ENCODE measurements at places on chromosomes 5 and 9.

- no peak for DNase-seq
These were observed 46.6 kb upstream of the TNC start for GRCh38 chr9:115164511-115164974.

DNA sequence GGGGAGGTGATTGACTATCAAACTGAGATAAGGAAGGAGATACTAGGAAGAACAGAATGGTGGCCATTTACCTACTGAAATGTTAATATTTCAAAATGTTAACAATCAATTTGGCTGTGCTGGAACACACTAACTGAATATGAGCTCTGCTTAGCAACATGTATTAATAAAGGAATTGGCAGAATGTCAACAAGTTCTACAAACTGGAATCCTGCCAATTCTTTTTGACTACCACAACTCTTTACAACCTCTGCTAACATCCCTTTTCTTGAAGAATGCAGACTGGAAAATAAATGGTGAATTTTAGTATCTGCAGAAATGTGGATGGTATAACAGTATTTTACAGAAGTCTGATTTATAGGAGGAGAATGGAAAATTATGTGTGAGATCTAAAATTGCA, 446.4 kb downstream of the ISL1 start:
- no peak for DNase-seq

- DNase-seq = no peak
These were observed 17.1 kb upstream of the ANXA6 start for GRCh38 chr5:151174612-151175101.

DNA sequence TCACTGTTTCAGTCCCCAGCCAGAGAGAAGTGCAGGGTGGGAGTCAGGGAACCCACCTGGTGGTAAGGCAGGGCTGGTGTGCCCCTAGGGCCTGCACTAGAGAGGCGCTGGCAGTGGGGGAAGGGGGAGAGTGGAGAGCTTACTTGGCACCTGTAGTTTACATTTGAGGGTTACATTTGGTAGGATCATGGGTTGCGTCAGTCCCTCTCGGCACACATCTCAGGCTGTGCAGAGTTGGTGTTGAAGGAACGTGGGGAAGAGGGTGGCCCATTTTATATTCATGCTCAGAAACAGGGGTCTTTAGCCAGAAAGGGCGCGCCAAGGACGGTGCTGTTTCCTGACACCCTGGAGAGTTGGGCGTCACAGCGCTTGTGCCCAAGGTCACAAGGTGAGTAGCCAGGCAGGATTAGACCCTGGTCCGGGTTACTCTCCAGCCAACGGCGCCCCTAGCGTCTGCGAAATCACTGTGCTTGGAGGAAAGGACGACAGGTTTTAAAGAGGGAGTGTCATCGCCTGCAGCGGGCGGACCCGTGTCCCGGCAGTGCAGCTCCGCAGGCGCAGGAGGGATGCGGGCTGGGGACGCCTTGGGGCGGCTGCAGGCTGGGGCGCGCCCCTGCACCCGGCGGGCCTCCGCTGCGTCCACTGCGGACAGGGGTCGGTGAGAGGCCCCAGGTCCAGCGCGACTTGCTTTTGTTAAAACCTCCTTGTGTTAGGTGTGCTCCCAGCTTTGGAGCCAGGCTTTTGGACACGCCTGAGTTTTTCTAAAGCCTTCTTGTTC, 272.6 kb downstream of the FANCC start:
- no peak for DNase-seq

GRCh38 chr5:145941096-145941447, 4.7 kb downstream of the SH3RF2 start:
- DNase-seq = no peak

GRCh38 chr5:151660616-151661495, 25.9 kb downstream of the SPARC start:
- DNase-seq = no peak

DNA sequence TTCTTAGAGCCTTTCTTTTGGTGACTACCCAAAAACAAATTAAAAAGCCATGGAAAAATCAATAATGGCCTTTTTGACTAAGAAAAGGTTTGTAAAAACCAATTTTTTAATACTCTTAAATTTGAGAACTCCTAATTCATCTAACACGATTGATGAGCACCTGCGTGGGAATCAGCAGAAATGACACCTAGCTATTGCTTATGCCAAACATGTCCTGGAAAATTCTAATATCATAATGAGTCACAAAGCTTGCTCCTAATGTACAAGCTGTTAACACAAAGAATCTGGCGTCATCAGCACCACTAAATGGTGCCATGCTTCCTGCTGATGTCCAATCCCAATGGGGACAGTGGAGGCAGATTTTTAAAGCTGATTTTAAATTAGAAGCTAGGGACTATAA, 146.2 kb upstream of the LRRTM2 start:
- no peak for DNase-seq

DNA sequence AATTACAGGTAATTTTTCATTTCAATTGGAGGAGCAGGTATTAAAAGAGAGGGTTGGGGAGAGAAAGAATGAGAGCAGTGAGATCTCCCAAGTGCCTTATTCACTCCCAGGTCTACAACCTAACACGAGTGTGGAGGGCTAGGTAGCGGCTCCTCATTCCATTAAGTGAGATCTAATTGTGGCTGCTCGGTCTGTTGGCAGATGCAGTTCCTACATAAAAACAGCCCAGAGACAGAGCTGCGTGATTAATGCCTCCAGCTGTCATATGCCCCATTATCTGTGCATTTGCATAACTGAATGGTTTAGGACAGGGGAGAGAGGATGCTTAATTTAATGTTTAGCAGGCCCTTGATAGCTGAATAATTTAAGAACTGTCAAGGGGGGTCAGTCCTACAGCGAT, 100.5 kb downstream of the PSAT1 start:
- DNase-seq = no peak

GRCh38 chr9:124423591-124423990, 8.3 kb upstream of the PSMB7 start:
- DNase-seq = no peak

DNA sequence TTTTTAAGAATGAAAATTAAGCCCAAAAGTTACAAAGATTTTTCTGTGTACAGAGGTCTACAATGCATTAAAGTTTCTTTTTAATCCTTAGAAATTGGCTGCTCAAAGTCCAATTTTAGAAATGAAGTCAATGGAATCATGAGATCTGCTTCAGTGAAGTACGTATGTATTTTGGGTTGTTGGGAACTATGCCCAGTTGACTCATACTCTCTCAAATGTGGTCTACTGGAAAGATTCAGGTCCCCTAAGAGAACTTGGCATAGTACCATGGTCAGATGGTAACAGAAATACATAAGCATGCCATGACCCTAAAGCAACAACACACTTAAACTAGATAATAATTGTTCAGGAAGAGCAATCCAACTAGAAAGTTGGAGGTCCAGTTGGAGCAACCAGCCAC, 23.0 kb downstream of the FBLL1 start:
- DNase-seq = no peak

- no peak for DNase-seq
These were observed 47.9 kb upstream of the XPA start for GRCh38 chr9:97744710-97745708.

- peak; percentile 43 for DNase-seq
These were observed 19.2 kb downstream of the GSN start for GRCh38 chr9:121286973-121287741.

- no peak for DNase-seq
These were observed 42.7 kb upstream of the IL17B start for GRCh38 chr5:149421834-149422233.

DNA sequence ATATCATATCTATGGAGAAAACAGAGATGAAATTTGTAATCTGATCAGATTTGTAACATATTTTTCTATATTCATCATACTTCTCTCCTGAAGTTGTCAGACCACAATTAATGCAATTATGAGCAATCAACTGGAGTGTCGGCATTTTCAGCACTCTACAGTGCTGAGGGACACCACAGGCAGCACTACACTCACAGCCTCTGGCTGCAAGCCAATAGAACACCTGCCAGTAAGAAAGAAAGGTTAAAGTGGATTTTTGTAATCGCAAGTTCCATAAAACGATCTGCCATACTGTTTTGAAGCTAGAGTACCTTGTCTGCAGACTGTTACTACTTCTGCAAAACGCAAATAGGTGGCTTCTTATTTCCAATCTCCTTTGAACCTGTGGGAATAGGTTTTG, 147.6 kb downstream of the ADAMTS6 start:
- peak; percentile 26 for DNase-seq

- DNase-seq = no peak
These were observed 321.6 kb upstream of the ITGA1 start for GRCh38 chr5:52466113-52466512.

- DNase-seq = peak; percentile 21
These were observed 8.0 kb downstream of the PTCD2 start for GRCh38 chr5:72328172-72328571.

- DNase-seq = peak; percentile 92
These were observed 32.1 kb downstream of the PTPA start for GRCh38 chr9:129143031-129143927.

- DNase-seq = no peak
These were observed 3.3 kb upstream of the LCN2 start for GRCh38 chr9:128145951-128146351.

- DNase-seq = no peak
These were observed 533.6 kb upstream of the NMUR2 start for GRCh38 chr5:152938630-152939029.

DNA sequence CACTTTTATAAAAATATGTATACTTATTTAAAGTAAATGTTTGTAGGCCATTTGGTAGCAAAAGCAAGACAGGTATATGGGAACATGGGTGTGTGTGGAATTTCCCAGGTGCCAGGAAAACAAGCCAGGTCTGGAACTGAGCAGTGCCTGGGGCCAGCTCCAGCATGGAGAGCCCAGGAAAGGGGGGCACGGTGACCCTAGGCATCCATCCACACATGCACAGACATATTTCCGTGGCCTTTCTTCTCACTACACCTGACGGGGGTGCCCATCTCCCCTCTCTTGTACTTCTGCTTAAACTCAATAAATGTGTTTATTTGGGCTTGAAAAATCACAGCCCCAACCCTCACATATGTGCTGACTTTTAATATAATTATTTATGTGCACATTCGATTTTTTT, 31.2 kb upstream of the CXCL14 start:
- DNase-seq = no peak

- DNase-seq = no peak
These were observed 52.2 kb downstream of the SLC36A1 start for GRCh38 chr5:151499501-151500035.

GRCh38 chr9:9499546-9499945, 1113.3 kb downstream of the PTPRD start:
- DNase-seq = no peak

DNA sequence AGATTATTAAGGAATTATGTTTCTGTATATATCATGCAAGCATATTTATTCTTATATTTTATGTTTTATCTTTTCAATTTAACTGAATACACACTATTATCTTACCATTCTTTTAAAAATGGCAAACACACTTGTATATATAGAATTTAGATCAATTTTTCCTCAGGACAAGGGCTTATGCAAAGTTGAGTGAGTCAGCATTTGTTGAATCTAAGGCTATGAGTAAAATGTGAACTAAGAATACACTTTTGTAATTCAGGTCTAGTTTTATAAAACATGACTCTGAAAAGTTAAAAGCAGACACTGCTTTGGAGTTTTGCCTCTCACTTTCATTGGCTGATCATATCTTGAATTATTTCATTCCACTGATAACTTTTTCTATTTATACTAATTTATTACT, 127.8 kb downstream of the FOCAD start:
- no peak for DNase-seq

GRCh38 chr5:171724468-171725204, 61.0 kb upstream of the SMIM23 start:
- DNase-seq = no peak

DNA sequence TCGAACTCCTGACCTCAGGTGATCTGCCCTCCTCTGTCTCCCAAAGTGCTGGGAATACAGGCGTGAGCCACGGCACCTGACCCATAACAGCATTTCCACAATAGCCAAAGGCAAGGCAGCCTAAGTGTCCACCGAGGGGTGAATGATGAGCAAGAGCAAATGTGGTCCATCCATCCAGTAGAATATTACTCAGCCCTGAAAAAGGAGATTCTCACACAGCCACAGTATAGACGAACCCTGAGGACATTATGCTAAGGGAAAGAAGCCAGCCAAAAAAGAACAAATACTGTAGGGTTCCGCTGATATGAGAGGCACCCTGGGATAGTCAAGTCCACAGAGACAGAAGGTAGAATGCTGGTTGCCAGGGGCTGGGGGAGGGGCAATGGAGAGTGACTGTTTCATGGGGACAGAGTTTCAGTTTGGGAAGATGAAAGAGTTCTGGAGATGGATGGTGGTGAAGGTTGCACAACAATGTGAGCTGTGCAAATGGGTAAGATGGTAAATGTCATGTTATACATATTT, 7.0 kb downstream of the LAMC3 start:
- no peak for DNase-seq

GRCh38 chr5:157972579-157972978, 113.6 kb upstream of the CLINT1 start:
- no peak for DNase-seq

GRCh38 chr9:90198956-90199355, 443.7 kb downstream of the DIRAS2 start:
- no peak for DNase-seq

DNA sequence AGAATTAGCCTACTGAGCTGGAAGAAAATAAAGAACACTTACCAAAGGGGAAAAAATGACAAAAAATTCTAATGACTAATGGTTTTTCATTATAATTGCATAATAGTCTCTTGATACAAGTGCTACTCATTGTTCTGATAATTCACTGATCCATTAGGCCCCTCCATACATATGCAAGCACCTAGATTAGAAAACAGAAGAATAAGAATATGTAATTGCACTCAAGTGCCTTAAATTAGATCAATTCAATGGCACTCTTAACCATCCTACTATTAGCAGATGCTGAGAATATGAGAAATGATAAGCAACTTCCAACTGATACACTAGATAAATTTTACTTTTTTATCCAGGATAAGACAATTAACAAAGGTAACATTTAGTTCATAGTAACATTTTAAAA, 440.9 kb upstream of the C9orf72 start:
- DNase-seq = no peak

GRCh38 chr9:122346478-122347347, 24.1 kb upstream of the PTGS1 start:
- DNase-seq = peak; percentile 51

GRCh38 chr9:73270967-73271721, 119.5 kb downstream of the ANXA1 start:
- no peak for DNase-seq

GRCh38 chr9:846852-847251, 5.4 kb downstream of the DMRT1 start:
- DNase-seq = no peak

GRCh38 chr9:85332487-85332886, 409.3 kb downstream of the AGTPBP1 start:
- no peak for DNase-seq

GRCh38 chr9:4530375-4530774, 40.1 kb downstream of the SLC1A1 start:
- no peak for DNase-seq

DNA sequence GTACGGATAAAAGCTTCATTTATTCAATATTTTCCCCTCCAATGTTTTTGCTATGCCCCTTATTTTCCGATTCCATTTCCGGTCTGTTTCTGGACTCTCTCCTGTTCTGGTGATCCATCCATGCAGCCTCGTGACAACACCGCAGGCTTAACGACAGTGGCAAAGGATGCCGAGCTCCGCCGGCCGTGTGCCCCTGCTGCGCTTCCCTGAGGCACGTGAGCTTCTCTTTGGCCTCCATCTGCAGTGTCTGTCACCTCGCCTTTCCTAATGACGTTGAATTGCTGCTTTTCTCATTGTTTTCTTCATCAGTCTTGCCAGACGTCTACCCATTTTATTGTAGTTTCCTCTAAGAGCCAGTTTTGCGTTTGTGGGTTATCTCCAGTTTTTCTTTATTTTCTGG, 28.7 kb downstream of the SURF6 start:
- DNase-seq = no peak

Data from T47D (cell line).